ENCODE measurements at places on chromosomes 2 and 18.

- no peak for DNase-seq
Measured at GRCh38 chr18:10457767-10458166, 3.3 kb downstream of the APCDD1 start.

DNA sequence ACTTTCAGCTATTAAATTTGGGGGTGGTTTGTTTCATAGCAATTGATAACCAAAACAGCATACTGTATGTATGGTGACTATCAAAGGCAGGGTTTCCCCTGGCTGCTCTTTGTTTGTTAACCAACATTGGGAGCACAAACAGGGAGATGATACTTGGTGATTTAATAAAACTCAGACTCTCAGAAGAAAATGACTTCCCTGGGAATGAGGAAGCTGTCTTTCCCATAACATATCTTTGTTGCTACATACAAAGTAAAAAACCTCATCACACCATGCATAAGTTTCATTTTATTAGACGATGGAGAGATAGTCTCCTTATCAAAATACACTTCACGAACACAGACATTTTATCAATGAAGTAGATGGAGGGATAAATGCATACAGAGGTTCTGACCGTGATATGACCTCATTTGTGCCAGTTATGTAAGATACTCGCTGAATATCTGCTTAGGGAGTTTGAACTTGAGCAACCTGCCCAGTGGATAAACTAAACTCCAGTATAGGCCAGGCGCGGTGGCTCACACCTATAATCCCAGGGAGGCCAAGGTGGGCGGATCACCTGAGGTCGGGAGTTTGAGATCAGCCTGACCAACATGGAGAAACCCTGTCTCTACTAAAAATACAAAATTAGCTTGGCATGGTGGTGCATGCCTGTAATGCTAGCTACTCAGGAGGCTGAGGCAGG, 3.8 kb upstream of the NFE2L2 start:
- DNase-seq: no peak

GRCh38 chr2:46131-46470, 204 bp downstream of the FAM110C start:
- DNase-seq: no peak

- no peak for DNase-seq
Measured at GRCh38 chr2:64540615-64541014, 16.5 kb downstream of the AFTPH start.

DNA sequence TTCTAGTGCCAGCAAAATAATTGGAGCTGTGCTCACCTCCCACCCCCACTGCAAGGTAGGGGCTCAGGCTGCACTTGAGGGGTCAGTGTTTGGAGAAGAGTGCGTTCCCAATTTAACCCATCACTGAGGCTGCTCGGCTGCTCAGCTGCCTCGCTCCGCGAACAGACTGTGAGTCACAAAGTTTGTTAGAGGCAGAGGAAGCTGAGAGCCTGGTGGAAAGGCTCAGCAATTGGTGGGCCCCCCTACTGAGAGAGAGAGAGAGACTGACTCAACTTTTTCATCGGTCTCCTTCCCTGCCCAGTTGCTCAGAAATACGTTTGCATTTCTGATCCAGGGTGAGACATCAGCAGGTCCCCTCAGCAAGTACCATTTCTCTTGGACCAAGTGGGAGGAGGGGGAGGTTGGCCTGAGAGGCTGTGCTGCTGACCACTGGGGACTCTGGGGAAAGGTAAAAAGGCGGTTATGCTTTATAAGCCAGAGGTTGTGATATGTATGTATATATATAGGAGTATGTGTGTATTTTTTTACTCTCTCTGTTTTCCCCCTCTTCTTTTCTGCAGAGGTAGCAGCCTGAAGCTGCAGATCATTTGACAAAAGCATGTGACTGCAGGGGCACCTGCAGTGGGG, 1.5 kb downstream of the EFR3B start:
- peak; percentile 78 for DNase-seq

DNA sequence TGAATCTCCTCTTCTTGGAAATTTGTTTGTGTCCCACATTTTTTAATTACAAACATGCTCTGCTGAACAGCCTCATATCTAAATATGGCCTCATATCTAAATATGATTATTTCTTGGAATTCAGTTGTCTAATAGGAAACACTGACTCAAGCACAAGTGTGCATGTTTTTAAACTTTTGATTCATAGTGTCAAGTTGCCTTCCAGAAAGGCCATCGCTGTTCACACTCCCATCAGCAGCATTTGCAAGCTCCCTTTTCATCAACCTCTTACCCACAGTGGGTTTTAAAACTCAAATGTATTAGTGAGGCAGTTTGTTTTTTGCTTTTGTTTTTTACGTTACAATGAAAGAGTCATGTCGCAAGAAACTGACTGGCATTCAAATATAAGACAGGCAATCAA, 65.2 kb upstream of the SMAD2 start:
- no peak for DNase-seq

GRCh38 chr2:214987261-214987660, 151.2 kb downstream of the ABCA12 start:
- DNase-seq: no peak

- no peak for DNase-seq
Measured at GRCh38 chr2:2749206-2749598, 418.1 kb upstream of the MYT1L start.

- no peak for DNase-seq
Measured at GRCh38 chr2:208807756-208808155, 401.2 kb downstream of the PTH2R start.

- DNase-seq: no peak
Measured at GRCh38 chr2:236627841-236628240, 58.2 kb downstream of the ACKR3 start.

DNA sequence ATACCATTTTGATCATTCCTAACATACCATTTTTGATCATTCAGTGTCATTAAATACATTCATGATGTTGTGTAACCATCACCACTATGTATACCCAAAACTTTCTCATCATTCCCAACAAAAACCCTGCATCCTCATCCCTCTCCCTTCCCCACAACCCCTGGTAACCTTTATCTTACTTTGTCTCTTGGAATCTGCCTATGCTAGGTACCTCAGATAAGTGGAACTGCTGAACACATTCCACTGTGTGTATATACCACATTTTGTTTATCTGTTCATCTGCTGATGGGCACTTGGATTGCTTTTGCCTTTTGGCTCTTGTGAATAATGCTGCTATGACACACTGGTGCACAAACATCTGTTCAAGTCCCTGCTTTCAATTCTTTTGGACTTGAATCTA, 83.8 kb upstream of the TFCP2L1 start:
- DNase-seq: no peak

GRCh38 chr2:54212456-54212855, 43.6 kb downstream of the TSPYL6 start:
- peak; percentile 78 for DNase-seq
